ENCODE measurements at places on chromosomes 4 and X. TPM values are rescaled to one million over a fixed set of nuclear protein-coding genes. Genes with fewer than 3 reads are reported as not detected.

- DNase-seq, result no peak
- no peaks in the 10 kb centered on the region for H3K4me1 ChIP-seq
- H3K27me3 ChIP-seq, result no peaks in the 10 kb centered on the region
- H3K4me3 ChIP-seq, result no peak overlapping the region
Measured at GRCh38 chr4:168759959-168760527, 250.0 kb downstream of the CBR4 start.

- H3K4me1 ChIP-seq, result no peaks in the 10 kb centered on the region
- no peak overlapping the region for H3K4me3 ChIP-seq
- no peaks in the 10 kb centered on the region for H3K36me3 ChIP-seq
- no peak for DNase-seq
Measured at GRCh38 chrX:18464499-18464898, 39.1 kb downstream of the CDKL5 start.

Gene ZFP42
- 1.2 TPM for total RNA-seq

DNA sequence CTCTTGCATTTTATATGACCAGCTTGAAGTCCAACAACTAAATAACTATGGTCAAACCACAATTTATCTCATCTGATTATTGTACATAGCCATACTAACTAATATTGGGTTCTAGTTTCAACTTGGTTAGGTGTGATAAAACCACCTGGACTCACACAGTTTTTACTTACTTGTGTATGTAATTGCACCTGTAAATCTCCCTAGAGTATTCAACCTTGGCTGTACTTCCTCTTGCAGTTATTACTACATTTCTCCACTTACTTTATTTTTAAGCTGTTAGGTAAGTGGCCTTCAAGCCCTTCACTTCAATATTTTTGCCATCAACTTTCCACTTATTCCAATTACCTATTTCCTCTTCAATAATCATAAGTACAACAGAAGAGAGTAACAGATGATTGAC lies 115.8 kb upstream of the ANKRD50 start:
- no peak for DNase-seq
- H3K4me1 ChIP-seq, result no peaks in the 10 kb centered on the region
- H3K27me3 ChIP-seq, result no peaks in the 10 kb centered on the region
- no peaks in the 10 kb centered on the region for H3K36me3 ChIP-seq

- H3K4me1 ChIP-seq, result no peaks in the 10 kb centered on the region
- H3K4me3 ChIP-seq, result no peak overlapping the region
- H3K27me3 ChIP-seq, result no peaks in the 10 kb centered on the region
- DNase-seq, result no peak
- no peaks in the 10 kb centered on the region for H3K36me3 ChIP-seq
Measured at GRCh38 chr4:92254767-92255442, 48.9 kb upstream of the GRID2 start.

DNA sequence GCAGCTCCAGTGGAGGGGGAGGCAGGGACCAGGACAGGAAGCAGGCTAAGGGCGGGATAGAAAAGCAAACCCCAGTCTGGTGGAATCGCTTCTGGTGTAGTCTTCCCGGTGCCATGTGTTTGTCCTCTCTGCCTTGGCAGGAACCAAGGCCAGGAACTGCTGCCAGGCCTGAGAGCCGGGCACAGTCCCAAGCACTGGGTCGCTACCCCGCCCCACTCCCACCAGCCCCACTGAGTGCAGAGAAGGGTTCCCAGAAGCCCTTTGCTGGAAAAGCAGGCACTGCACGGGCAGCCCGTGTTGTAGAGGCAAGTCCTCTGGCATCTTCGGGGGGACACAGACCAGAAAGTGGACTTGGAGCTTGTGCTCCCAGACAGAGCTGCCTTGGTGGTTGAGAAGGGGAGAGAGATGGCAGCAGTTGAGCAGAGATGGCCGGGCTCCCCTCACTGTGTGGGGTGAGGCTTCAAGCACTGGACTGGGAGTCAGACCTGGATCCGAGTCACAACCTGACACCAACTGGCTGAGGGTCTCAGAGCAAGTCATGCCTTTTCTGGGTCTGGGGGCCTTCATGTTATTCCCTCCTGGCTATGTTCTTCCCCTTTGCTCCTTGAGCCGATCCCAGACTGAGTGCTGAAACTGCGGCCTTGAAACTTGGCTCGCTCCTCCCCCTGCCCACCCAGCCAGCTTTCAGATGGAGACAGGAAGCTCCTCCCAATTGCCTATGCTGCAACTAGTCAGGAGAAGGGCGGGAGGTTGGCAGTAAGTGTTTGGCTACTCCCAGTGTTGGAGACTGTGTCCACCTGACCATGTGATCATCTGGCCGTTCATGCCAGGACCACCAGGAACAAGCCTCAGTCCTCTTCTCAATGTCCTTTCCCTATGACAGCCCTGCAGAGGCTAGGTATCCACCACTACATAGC lies 59.7 kb upstream of the MTM1 start:
- H3K27me3 ChIP-seq, result no peaks in the 10 kb centered on the region
- peak; percentile 82 for DNase-seq
- peak overlapping the region; percentile 68 for H3K27ac ChIP-seq
- no peaks in the 10 kb centered on the region for H3K36me3 ChIP-seq
- peaks cover 47% of the 10 kb centered on the region for H3K4me1 ChIP-seq

- H3K27ac ChIP-seq, result no peak overlapping the region
- H3K36me3 ChIP-seq, result no peaks in the 10 kb centered on the region
- no peak for DNase-seq
- H3K27me3 ChIP-seq, result no peaks in the 10 kb centered on the region
- no peak overlapping the region for H3K4me3 ChIP-seq
Measured at GRCh38 chr4:53671757-53672156, 80.5 kb upstream of the LNX1 start.

Gene SLC26A1
- 2.0 TPM for total RNA-seq

- no peak overlapping the region for H3K4me3 ChIP-seq
- no peaks in the 10 kb centered on the region for H3K27me3 ChIP-seq
- H3K36me3 ChIP-seq, result no peaks in the 10 kb centered on the region
- no peak for DNase-seq
Measured at GRCh38 chr4:67721770-67722597, 21.0 kb upstream of the UBA6 start.

- no peak overlapping the region for H3K4me3 ChIP-seq
- no peak for DNase-seq
- no peaks in the 10 kb centered on the region for H3K4me1 ChIP-seq
Measured at GRCh38 chrX:112769034-112769433, 71.6 kb downstream of the AMOT start.

DNA sequence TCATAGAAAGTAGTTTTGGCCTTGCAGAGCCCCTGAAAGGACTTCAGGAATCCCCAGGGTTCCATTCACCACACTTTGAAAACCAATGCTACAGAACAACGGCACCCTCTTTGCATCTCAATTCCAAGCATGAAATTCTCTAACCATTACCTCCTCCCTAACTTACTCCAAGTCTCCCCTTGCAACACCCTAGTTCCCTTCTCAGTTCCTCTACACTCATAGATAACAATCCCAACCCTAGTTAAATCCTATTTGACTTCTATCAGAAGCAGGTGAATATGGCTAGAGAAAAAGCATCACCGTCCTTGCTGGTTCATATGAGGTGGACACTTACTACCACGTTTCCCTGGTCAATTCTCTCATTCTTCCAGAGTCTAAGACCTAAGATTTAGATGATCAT lies 2.4 kb downstream of the RCHY1 start:
- H3K27me3 ChIP-seq, result no peaks in the 10 kb centered on the region
- DNase-seq, result no peak
- no peak overlapping the region for H3K4me3 ChIP-seq
- no peak overlapping the region for H3K27ac ChIP-seq
- H3K4me1 ChIP-seq, result peaks cover 10% of the 10 kb centered on the region
- H3K36me3 ChIP-seq, result no peaks in the 10 kb centered on the region

DNA sequence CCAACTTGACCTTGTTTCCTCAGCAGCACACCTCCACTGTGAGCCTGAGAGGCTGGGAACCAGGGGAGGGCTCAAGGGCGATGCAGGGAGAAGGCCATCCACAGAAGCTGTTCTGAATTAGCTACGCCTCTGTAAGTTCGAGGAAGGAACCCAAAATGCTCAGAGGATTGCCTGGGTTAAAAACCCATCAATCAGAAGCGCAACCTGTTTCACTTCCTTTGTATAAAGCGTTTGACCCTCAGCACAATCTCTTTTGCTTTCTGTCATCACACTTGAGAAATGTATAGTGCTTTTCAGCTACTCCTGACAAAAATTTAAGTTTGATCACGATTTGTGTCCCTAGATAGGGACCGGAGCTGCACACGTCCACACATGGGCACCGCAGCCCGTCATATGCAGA lies 48.0 kb upstream of the MAP3K15 start:
- no peak overlapping the region for H3K27ac ChIP-seq
- DNase-seq, result no peak
- no peaks in the 10 kb centered on the region for H3K36me3 ChIP-seq
- H3K27me3 ChIP-seq, result no peaks in the 10 kb centered on the region
- H3K4me1 ChIP-seq, result no peaks in the 10 kb centered on the region

DNA sequence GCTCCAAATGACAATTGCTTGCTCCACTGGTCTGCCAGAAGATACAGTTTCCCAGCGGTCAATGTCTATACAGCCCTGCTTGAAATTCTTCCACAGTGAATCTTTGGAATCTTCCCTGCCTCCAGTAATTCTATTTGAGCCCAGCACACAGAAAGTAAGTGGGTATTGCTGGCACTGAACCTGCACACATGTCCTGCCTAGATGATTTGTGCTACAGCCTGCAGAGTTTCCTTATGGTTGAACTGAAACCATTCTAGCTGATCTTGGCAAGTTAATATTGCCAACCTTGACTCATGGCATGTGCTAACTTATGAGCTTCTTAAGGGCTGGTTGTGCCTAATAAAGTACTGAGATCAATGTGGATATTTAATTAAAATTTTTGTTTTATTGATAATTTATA lies 553.8 kb upstream of the GNPDA2 start:
- H3K27me3 ChIP-seq, result no peaks in the 10 kb centered on the region
- DNase-seq, result no peak
- no peaks in the 10 kb centered on the region for H3K4me1 ChIP-seq
- no peaks in the 10 kb centered on the region for H3K36me3 ChIP-seq
- H3K27ac ChIP-seq, result no peak overlapping the region

- H3K4me3 ChIP-seq, result peak overlapping the region; percentile 17
- H3K27ac ChIP-seq, result no peak overlapping the region
- DNase-seq, result peak; percentile 25
- H3K4me1 ChIP-seq, result no peaks in the 10 kb centered on the region
Measured at GRCh38 chrX:137031517-137032340, 2.1 kb downstream of the GPR101 start.

Gene MEPE
- total RNA-seq, result not detected
